Activated CD8-positive, alpha-beta memory T cell treated with anti-CD3 and anti-CD28 coated beads for 1 hour (primary cell): ENCODE measurements at places on chromosomes 7 and 10.

DNA sequence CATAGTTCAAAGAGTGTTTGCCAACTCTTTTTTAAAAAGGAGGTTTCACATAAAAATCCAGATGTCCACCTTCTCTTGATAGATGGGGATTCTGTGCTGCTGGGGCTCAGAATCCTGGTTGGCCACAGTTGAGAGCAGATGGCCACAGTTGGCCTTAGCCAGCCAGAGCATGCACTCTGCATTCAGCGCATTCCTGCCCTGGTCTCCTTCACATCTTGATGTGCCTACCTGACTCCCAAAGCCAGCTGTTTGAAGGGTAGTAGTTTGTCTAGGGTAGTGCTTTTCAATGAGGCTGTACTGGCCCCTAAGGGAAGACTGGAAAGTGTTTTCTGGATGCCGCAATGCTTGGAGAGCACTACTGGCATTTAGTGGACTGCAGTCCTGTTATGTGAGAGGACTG, 208.1 kb upstream of the HDAC9 start:
- DNase-seq: no peak

DNA sequence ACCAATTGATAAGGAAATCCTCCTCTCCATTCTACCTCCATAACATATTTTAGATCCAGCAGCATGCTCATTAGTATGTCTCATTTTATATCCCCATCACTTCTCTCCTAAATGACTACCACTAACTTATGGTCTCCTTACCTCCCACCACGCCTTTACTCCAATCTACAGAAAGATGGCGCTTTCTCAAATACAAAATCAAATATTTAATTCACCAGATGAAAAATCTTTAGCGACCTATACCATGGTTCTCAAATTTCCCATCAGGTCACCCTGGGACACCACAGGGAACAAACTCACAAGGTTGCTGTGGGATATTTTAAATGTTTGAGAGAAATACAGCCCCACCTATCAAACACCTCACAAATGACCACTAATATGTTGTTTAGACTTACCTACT, 27.0 kb upstream of the EBLN1 start:
- no peak for DNase-seq

- no peak for DNase-seq
Observed at GRCh38 chr7:143975617-143976016, 21.0 kb downstream of the OR2F1 start.

DNA sequence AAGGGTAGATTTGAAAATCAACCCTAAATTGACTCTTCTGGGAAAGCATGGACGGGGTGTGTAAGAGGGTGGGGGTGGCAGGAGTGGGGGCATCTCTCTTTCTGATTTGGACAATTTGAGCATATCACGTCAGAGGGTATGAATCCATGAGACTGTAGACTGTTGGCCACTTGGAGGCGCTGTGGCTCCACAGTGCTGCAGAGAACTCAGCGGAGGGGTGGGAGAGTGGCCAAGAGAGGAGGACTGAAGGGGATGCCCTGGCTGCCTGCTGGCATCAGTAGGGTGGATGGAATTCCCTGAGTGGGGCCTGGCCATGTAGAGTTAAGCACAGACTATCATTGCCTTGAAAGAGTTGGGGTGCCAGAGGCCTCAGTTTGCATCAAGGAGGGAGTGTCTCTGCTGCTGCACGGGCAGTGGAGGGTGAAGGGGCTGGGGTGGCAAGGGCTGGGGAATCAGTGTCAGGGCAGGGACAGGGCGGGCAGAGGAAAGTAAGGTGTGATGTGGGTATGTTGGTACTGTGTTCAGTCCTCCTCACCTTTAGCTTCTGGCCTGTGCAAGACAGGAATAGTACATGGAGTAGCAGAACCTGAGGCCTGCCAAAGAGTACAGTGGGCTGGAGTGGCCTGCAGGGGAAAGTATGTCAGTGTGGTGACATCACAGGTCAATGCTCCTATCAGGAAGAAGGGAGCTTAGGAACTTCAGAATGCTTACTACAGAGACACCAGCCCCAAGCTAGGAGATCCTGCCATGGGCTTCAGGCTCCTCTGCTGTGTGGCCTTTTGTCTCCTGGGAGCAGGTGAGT, 133.5 kb upstream of the PRSS58 start:
- DNase-seq: peak; percentile 8

GRCh38 chr7:82623812-82624211, 180.2 kb upstream of the CACNA2D1 start:
- no peak for DNase-seq

DNA sequence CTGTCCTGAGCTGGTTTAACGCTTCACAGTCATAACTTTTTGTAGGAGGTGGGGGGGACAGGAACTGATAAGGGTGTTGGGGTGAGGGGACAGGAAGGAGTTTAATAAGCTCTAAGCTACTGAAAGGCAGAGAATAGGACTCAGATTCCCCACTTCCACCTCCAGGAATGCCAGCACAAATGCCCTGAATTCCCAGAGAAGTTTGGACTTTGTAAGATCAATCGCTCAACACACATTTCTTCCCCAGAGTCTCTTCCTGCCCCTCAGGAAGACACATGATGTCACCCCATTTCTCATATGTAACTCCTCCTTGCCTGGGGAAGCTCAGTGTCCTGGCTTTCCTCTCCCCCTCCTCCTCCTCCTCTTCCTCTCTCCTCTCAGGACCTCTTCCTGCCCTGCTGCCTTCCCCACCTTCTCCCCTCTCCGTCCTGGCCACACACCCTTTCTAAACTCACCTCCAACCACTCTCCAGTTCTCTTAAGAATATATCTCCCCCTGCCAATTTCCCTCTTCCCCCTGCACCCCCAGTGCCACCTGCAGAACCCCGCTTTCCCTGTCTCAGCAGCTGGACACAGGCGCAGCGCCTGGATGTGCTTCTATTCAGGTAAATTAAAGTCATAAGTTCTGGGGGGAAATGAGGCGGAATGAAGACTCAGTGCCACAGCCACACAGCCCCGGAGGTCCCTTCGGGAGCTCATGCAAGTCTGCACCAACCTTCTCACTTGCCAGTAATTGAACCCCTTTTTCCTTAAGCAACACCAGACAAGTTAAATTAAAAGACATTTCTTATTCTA, 5.3 kb upstream of the LOXL4 start:
- DNase-seq: no peak

- DNase-seq: no peak
Observed at GRCh38 chr10:91591797-91592174, 41.1 kb downstream of the PPP1R3C start.

DNA sequence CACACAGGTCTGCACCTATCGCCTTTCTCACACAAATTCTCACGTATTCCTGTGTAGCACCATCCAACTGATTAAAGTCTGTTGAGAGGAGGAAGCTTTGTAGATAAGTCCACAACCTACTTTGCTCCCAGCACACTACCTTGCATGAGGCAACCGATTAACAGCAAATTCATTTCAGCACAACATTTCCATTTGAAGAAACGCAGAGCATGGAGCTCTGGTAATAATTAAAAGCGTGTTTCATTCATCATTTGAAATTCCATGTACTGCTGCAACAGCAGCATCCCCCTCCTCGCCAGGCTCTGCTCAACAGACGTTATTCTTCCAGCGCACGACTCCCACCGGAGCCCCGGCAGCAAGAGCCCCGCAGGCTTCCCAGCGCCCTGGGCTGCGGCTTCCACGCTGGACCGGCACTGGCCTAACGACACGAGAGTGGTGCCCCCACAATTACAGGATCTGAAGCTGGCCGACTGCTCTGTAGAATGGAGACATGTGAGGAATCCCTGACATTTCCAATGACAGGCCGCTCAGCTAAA, 118.8 kb downstream of the DIP2C start:
- DNase-seq: no peak

GRCh38 chr10:63441404-63441803, 24.4 kb downstream of the JMJD1C start:
- no peak for DNase-seq

DNA sequence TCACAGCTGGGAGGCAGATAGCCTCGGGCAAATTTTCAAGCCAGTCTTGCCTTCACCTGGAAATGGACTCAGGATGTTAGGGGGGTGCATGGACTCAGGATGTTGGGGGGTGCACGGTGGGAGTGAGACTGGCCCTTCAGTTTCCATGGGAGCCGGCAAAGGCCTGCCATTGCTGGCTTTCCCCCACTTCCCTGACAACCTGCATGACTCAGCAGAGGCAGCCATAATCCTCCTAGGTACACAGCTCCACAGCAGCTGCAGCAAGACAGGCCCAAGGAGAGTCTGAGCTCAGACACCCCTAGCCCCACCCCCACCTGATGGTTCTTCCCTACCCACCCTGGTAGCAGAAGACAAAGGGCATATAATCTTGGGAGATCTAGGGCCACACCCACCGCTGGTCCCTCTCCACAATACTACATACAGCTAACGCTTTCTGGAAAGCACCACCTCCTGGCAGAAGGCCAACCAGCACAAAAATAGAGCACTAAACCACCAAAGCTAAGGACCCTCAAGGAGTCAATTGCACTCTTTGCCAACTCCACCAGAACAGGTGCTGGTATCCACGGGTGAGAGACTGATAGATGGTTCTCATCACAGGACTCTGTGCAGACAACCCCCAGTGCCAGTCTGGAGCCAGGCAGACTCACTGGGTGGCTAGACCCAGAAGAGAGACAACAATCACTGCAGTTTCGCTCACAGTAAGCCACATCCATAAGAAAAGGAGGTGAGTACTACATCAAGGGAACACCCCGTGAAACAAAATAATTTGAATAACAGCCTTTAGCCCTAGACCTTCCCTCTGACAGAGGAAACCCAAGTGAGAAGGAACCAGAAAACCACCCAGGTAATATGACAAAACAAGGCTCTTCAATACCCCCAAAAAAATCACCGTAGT, 18.3 kb downstream of the C7orf25 start:
- no peak for DNase-seq

DNA sequence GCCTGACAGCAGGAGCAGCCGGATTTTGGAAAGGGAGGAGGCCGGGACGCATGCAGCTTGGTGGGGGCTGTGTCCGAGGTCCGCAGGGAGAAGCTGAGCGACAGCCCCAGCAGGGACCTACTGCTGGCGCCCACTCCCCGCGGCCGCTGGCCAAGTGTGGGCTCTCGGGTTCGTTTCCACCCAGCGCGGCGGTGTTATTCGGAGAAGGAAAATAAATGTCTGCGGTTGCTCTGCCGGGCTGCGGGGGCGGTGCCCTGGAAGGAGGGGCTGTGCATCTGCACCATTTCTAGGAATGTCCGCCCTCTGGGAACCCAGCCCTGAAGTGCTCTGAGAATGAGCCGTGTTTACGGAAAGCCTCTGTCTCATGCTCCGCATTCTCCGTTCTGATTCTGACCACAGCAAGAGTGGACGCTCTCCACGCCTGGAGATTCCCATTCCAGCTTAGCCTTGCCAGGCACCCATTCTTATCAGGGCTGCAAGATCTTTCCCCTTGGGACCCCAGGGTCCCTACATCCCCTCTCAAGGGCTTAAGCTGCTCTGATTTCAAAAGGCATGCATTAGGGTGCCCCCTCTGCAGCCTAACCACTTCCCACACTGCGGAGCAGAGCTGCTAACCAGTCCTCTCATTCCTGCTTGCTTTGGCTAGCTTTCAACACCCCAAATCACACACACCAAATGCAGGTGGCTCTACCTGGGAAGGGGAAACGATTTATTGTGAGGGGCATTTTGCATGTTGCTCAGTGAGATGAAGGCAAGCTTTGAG, 256.6 kb upstream of the GLI3 start:
- DNase-seq: no peak

DNA sequence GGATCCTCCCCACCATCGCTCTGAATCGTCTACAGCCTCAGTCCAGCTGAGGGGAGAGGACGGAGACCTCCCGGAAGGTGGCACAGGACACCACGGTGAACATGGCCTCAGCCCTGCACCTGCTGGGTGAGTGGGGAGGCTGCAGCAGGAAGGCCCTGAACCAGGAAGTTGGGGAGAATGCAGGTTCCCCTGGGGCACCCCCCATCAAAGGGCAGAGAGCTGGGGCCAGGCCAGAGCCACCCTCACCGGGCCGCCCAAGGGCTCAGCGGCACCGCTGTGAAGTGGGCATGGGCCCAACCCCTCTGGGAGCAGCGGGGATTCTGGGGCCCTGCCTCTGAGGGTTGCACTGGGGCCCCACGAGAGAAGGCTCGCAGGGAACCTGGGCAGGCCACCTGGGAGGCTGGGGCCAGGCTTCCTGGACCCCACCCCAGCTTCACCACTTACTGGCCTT, 98.7 kb downstream of the MICALL2 start:
- no peak for DNase-seq

DNA sequence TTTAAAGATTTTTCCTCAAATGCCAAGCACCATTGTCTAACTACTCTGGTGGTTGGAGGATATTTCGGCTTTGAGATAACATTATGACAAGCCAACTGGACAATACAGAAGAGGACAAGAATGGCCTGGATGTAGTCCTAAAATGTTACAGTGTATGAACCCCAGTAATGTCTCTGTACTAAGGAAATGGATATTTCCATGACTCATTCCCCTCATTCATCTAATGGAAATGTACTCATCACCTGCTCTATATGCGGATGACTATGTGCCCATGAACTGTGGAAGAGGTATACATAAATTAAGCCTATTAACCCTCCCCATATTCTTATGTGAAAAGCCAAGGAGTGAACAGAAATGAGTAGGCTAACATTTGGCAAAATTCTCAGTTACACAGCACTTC, 207.9 kb downstream of the CACNA2D1 start:
- DNase-seq: no peak

DNA sequence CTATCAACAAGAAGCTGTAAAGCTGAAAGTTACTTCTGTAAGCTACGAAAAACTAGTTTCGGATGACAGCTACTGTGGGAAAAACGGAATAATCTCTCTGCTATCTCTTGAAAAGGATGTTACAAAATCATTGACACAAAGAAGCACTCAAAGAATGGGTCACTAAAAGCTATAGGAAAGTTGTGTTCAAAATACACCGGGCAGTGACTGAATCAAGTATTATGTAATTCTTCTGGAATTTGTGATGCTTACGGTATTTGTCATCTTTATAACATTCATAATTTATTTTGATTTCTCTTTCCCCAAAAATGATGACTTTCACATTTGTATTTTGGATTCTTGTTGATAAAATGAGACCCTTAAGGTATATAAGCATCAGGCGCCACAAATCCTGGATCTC, 112.1 kb upstream of the KLF6 start:
- no peak for DNase-seq

GRCh38 chr7:18538554-18539250, 43.2 kb downstream of the HDAC9 start:
- DNase-seq: no peak

DNA sequence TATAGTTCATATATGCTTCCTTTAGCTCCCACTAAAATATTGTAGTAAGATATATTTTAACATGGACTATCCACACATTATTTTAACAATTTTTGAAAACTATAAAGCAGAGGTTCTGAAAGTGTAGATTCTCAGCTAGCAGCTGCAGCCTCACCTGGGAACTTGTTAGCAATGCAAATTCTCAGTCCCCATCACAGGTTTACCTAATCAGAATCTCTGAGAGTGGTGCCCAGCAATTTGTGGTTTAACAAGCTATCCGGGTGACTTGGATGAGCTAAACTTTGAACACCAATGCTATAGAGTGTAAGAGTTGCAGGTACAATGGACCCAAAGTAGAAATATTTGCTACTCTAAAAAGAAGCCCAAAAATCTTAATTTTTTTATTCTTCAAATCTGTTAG, 99.8 kb upstream of the MDFIC start:
- DNase-seq: no peak

DNA sequence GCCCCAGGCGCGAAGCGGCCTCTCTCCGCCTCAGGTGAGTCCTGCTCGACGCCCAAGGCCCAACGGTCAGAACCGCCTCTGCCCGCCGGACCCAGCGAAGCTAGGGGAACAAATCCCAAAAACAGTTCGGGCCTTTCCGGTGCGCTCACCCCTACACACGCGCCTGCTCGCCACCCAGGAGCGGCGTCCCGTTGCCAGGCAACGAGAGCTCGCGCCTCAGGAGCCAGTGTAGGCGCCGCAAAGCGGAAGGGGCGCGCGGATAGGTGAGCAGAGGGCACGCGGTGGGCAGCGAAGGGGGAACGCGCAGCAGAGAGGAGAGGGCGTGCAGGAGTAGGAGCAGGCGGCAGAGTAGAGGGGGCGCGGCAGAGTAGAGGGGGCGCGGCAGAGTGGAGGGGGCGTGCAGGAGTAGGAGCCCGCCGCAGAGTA, at the start of the genes DYDC1 and DYDC2:
DYDC1 (minus strand) TSS at position 193 of the 426 bp plus-strand sequence. CDS start 4,154 bp downstream, outside the sequence.
DYDC2 (plus strand) TSS at position 219 of the 426 bp plus-strand sequence. CDS start 5,663 bp downstream, outside the sequence.
- no peak for DNase-seq
